HS-5 (cell line): ENCODE measurements at places on chromosomes 6 and 20.

DNA sequence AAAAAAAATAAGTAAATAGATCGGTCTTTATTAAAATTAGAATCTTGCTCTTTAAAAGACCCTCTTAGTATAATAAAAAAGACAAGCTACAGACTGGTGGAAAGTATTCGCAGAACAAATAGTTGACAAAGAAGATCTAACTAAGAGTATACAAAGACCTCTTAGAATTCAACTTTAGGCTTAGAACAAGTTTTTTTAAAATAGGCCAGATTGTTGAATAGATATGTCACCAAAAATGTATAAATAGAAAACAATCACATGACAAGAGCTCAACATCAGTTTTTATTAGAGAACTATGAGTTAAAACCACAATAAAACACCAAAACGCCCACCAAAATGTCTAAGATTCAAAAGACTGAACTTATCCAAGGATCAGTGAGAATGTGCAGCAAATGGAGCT is 632.7 kb upstream of the PTCHD4 start:
- no peak for DNase-seq

GRCh38 chr20:1618954-1619540 is 762 bp downstream of the SIRPB1 start:
- no peak for DNase-seq

DNA sequence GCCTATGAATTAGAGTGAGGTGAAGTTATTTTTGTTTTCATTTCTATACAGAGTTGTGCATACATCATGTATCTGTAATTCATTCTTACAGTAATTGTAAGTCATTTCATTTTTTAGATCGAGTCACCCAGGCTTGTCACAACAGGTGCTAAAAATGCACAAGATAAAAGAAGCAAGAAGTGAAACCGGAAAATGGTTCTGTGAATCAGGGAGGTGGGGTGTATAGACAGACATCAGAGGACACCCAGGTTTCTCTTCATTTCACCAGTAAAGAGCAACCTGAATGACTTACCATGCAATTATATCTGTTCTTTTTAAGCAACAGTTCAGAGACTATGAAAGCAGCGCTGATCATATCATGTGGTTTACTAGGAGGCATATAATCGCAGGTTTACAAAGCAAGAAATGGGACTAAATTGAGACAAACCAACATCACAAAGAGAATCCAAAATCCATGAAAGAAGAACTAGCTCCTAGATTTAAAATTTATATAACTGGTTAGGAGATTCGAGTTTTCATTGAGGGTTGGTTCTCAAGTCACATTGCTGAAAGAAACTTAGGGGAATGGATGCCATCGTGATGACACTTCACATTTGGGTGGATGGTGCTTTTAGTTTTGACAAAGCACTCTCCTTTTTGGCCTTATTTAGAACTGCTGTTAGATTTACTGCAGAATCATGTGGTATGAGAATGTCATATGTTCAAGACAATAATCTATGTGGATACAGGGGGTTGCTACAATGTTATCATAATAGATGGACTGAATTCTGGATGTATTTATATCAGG is 27.9 kb upstream of the TBC1D7 start:
- no peak for DNase-seq

GRCh38 chr6:163340201-163340887 is 74.2 kb upstream of the QKI start:
- DNase-seq, result no peak

- DNase-seq, result no peak
These were observed 493.9 kb upstream of the SOX4 start for GRCh38 chr6:21099338-21100314.

DNA sequence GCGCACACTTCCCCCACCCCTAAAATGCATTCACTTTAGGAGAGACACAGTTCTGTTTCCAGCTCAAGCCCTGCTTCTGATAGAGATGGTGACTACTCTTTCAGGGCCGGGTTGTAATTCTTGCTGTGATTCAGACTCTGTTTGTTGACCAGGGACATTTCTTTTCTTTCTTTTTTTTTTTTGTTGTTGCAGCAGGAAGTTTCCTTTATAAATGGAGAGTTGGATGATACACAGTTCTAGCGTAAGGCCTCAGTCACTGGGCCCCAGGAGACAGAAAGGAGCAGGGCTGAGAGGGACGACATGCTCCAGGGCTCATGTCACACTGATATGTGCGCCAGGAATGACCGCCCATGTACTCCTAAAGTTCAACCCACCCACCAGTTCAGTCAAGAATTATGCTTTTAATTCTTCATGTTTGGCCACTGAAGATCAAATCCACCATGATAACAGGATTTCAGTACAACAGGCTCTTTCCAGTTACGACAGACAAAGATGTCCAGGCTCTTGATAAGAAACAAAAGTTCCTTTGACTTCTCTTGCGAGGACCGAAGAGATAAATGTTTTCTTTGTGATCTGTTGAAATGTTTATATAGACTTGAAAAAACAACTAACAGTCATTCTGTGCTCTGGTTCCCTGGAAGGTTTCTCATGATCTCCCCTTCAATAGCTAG is 142.5 kb downstream of the CD164 start:
- no peak for DNase-seq

DNA sequence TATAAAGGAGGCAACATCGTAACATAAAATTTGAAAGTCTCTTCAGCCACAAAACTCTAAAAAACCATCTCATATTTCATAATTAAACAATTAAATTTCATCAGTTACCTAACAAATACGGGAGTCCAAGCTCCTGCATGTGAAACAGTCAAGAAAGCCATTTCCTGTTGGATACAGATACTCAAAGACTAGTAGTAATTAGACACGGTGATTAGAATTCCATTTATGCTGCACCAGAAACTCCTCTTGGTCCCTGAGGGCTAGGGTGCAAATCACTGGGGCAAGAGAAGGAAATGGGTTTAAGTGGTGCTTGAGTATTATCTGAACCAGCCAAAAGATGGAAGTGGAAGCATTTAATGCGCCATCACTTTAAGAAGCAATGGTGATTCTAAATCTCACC is 27.4 kb downstream of the TRAM2 start:
- DNase-seq, result no peak

- no peak for DNase-seq
These were observed 46.2 kb upstream of the GGTLC1 start for GRCh38 chr20:24034820-24035219.

GRCh38 chr20:5766085-5766764 is 16.0 kb downstream of the SHLD1 start:
- no peak for DNase-seq

DNA sequence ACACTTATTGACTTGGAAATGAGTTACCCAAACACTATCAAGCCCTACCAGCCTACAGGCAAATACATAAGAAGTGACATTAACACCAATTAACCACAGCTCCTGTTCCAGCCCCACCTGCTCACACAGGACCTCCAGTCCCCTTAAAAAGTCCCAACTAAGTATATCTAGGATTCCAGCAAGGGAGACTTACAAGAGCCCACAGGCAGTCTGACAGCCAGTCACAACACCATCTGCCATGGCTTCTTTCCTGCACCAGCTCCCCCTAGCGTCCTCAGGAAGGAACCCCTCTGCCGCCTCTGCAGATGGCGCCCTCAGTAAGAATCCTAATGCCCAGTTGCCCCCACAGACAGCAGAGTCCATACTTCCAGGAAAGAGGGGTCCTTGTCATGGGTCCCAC is 122.1 kb downstream of the HIVEP2 start:
- DNase-seq, result no peak

DNA sequence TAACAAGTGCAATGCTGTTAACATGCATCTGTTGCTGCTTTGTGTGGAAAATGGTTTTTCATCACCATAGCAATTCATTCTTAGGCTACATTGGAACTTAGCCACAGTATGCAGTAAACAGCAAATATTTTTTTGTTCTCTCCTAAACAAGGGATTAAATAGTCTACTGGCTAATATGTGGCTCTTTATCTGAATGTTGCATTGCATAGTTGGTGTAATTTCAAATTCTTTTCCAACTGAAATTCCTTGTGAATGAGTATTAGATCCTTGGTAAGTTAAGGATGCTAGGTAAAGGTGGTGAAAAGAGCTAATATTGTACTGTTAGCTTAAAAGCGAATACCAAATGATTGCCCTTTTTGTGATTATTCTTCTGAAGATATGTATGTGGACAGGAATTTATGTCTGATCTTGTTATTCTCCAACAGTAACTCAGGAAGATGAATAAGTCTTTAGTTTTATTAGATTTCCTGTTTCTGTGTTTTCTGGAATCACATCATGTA is 958 bp downstream of the MLIP start:
- no peak for DNase-seq

DNA sequence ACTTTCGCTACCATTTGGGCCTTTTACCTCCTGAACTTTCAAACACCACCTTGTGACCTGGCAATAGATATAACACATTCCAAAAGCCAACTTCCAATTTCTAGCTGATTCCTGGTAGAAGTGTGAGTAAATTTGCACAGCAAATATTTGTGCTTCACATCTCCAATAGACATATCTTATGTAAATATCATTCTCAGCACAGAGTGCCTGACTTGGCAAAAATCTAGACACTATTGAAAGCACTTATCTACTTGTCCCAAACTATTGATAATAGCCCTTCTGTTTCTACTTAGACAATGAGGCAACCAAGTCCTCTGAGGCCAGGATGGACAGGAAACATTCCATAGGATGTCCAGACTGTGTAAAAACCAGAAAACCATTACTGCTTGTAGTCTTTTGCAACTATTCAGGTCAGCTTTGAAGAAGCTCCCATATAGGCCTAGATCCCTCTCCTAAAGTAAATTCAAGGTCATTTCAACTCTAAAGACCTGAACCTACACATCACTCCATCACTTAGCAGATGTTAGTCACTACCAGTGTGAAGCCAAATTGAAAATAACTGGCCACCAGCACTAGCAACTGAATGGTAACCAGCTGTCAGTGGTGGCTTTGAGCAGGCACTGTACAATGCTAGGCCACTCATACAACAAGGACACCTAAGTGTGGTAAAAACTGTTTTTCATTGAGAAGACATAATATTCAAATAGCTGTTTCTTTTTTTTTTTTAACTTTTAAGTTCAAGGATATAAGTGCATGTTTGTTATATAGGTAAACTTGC is 95.3 kb upstream of the RSPO3 start:
- DNase-seq, result no peak

DNA sequence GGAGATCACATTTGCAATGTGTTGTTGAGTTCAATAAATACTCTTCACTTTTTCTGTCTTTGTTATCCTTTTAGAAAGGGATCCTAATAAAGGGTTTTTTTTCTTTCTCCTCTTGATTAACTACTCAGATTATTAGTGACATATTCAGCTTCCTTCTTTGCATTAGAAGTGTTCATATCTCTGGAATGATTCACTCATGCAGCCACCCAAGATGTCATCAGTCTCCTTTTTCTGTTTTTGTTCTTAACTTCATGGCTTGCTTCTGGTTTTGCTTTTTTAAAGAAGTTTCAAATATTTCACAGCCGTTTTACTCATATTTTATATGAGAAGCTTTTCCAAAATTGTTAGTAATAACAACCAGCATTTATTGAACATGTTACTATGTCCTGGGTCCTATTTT is 187.6 kb downstream of the TMEM242 start:
- DNase-seq, result no peak

DNA sequence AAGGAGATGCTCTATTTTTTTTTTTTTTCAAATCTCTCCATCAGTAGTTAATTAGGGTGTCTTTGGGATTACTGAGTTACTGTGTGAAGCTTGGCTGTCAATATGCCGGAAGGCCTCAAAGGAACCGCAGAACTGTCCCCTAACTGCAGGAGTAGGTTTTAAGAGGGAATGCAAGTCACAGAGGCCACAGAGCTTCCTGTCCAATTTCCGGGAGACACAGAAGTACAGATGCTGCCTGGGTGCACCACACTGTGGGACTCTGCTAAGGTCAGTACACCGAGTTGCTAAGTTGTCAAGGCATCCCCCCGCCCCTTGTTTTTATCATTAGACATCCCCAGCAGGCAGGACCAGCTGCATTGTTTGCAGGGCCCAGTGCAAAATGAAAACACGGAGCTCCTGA is 120.2 kb upstream of the RAB32 start:
- DNase-seq, result no peak

DNA sequence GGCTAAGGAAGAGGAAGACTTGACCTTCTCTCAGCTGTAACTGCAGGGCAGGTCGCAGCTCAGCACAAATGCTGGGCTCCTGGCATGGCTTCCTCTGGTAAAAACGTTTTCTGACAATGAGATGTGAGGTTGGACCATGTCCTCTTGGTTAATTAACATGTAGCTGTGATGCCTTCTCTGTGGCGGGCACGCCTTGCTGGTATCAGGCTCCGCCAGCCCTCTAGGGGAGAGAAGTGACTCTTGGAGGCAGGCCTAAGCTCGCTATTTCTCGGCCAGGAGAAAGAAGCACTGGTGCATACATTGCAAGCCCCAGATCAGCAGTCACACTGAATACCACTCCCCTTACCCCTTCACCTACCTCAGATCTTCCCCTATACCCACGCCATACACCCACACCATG is 65.0 kb downstream of the QRSL1 start:
- no peak for DNase-seq

- no peak for DNase-seq
These were observed 137.0 kb upstream of the SULF2 start for GRCh38 chr20:47922269-47922668.

- no peak for DNase-seq
These were observed 12.8 kb downstream of the NFATC2 start for GRCh38 chr20:51529758-51530157.
